ENCODE measurements at places on chromosomes 5 and 9.

- no peak for DNase-seq
Measured at GRCh38 chr5:1118231-1118698, 6.4 kb upstream of the SLC12A7 start.

DNA sequence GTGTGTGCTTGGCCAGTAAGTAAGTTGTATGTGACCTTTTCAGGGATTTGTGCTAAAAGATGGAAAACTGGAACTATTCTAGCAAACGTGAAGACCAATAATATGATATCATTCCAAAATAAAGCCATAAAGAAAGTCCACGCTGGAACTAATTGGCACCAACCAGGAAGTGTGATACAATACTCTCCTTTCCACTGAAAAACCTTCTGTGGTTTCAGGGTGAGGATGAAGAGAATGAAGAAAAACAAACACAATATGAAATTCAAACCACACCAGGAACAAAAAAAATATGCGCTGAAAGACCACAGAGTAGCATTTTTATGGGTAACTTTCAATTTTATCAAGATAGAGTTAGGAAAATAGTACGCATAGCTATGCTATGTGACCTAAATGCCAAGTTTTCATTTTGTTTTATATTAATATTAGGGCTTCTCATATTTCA is 105.8 kb downstream of the EFNA5 start:
- no peak for DNase-seq

GRCh38 chr9:137296670-137297664 is 5.1 kb downstream of the NRARP start:
- no peak for DNase-seq

DNA sequence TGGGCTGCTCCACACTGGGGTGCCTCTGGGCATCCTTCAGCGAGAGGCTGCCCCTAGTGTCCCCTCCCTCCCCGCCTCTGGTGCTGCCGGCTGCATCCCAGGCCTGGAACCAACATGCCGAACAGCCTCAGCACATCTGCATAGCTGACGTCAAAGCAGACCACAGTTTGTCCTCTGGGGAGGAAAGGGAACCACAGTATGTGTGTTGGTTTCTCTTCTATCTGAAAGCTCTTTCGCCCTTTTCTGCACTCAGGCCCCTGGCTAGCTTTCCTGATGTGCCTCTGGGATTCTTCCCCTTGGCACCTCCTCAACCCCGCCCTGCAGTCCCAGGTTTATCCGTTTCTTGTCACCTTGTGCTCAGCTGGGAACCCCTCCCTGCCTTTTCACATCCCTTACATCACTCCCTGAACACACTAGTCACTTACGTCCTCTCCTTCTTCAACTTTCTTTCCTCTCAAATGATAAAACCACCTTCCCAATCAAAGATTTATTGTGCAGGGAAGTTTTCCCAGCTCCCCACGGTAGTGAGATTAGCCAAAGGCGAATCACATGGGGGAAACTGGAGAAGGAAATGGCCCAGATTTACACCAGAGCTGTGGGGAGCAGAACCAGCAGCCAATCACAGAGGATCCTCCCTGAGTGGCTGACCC is 35.5 kb upstream of the B4GALT1 start:
- no peak for DNase-seq

GRCh38 chr9:113614843-113615648 is 151.5 kb downstream of the RGS3 start:
- DNase-seq, result peak; percentile 66

- no peak for DNase-seq
Measured at GRCh38 chr9:108244686-108245085, 611.1 kb downstream of the ACTL7B start.

- no peak for DNase-seq
Measured at GRCh38 chr9:129900263-129901027, 65.2 kb downstream of the USP20 start.

DNA sequence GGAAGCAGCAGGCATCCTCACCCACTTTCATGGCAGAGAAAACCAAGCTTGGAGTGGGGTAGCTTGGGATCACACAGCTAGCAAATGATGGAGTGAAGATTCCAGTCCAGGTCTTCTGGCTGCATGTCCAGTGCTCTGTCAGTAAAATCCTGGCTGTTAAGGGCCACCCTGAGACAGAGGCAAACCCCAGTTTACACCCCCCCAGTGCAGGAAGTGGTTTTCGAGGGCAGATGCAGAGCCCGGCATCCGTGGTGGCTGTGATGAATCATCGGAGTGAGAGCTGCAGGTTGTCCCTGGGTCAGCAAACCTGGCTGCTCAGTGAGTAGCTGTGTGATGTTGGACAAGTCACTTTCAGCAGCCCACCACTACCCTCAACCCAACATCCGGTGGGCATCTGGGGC is 115.4 kb downstream of the RGS3 start:
- peak; percentile 84 for DNase-seq

- DNase-seq, result no peak
Measured at GRCh38 chr5:19064094-19064493, 923.9 kb downstream of the CDH18 start.

DNA sequence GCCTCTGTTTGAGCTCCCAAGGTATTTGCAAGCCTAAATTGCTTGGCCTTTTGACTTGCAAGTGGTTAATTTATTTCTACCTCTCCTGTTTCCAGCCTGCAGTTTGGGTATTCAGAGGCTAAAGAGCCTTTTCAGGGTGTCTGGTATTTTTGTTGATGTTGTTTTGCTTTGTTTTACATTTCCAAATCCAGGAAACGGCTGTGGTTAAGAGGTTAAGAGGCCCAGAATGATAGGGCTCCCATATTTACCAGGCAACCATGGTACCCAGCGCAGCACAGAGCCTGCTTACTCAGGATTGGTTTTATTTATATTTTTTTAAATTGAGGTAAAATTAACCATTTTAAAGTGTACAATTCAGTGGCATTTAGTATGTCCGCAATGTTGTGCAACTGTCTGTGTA is 92.1 kb downstream of the PDZD2 start:
- no peak for DNase-seq

GRCh38 chr9:137534256-137535119 is 15.7 kb downstream of the PNPLA7 start:
- DNase-seq, result no peak

- DNase-seq, result no peak
Measured at GRCh38 chr5:4019009-4019769, 423.6 kb downstream of the IRX1 start.

DNA sequence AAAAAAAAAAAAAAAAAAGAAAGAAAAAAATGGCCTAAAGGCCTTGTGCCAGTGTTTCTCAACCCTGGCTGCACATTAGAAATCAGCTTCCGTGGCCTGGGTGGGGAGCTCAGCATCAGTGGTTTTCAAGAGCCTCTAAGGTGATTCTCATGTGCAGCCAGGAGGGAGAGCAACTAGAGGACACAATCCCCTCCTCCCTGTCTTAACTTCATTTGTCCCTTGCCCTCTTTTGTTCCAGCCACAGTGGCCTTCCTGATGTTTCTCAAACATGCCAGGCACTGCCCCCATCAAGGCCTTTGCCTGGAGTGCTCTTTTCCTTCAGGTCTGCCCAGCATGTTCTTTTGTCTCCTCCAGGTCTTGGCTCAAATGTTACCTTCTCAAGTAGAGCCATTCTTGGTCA is 42.4 kb downstream of the HOMER1 start:
- DNase-seq, result no peak

- no peak for DNase-seq
Measured at GRCh38 chr9:131951155-131951554, 128.5 kb downstream of the MED27 start.

GRCh38 chr5:111478266-111478665 is 34.1 kb downstream of the STARD4 start:
- no peak for DNase-seq

DNA sequence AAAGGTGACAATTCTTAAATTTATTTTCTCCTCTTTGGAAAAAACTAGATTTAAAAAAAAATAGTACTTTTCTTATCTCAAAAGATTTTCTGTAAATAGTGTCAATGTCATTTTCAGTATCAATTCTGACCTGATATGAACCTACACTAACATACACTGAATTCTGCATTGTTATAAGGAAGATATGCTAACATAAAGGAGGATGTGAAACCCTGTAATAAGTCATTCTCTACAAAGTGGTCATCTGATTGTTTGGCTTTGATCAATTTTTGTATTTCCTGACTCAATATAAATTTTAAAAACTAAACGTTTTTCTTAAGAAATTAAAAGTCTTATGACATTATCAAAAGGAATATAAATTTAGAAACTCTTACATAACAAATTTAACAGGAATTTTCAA is 233.6 kb upstream of the EDIL3 start:
- DNase-seq, result no peak

DNA sequence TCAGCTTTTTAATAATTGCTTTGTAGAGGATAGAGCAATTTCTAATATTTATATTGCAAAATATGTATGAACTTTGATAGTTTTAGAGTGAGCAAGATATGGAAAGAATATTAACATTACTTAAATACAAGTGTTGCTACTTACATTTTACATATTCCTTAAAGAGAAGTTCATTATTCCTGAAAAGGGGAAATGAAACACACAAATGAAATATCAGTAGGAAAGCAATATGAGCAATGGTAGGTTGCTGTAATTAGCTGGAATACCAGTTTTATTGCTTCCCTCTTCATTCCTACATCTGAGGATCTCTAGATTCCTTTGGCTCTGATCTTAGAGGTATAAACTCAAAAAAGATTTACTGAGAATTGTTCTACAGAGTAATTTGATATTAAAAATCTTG is 414.1 kb downstream of the FAM170A start:
- no peak for DNase-seq

GRCh38 chr9:134566936-134567335 is 74.7 kb upstream of the COL5A1 start:
- no peak for DNase-seq

- DNase-seq, result no peak
Measured at GRCh38 chr5:98296426-98296825, 477.0 kb upstream of the RGMB start.

- no peak for DNase-seq
Measured at GRCh38 chr9:136393531-136393930, 6.4 kb downstream of the SNAPC4 start.

GRCh38 chr9:107018861-107019545 is 156.0 kb downstream of the ZNF462 start:
- peak; percentile 22 for DNase-seq

DNA sequence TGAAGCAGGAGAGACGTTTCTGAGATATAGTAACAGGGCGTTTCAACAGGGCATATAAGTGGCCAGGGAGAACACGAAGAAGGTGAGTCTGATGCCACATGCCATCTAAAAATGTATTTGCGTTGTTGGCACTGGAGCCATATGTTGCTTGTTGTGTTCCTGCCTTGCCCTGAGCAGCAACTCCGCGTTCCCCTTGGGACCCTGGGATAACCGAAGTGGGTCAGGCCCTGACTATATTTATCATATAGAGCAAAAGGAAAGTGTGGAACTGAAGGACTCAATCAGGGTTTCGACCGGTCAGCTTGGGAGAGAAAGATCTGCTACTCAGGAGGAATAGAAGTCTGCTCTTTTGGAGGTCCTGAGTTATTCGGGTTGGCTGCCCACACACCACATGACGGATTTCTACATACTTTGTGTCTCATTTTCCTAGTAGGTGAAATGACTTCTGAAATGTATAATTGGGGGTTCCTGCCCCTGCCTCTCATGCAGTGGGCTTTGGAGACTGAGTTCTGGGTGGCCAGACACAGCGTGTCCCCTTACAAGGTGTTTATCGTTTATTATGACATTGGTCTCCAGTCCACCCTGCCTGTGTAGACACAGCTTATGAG is 3.0 kb downstream of the STC2 start:
- no peak for DNase-seq

GRCh38 chr5:606061-606460 is 6.1 kb upstream of the CEP72 start:
- no peak for DNase-seq

DNA sequence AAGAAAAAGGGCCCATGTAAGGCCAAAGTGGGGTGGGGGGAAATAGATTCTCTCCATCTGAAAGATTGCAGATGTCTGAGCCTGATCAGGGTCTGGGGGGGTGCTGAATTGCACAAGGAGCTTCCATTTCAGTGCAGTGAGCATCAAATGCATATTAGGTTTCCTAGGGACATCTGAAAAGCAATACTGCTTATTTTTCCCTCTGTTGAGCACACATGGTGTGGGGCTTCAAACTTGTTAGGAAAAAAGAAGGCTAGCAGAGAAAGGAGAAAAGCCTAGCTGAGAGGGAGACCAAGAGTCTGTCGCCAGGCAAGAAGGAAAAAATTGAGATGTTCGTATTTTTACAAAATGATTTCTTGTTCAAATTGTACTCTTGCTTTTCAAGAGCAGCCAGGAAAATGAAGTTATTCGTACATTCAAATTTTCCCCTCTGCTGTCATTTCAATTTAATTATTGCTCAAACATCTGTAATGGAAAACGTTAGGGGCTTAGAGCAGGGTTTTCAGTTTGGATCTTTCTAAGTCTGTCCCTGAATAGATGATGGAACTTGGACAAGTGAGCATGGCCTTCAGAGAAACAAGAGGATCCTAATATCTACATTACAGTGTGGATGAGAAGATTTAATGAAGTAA is 191.9 kb upstream of the GAS1 start:
- no peak for DNase-seq

DNA sequence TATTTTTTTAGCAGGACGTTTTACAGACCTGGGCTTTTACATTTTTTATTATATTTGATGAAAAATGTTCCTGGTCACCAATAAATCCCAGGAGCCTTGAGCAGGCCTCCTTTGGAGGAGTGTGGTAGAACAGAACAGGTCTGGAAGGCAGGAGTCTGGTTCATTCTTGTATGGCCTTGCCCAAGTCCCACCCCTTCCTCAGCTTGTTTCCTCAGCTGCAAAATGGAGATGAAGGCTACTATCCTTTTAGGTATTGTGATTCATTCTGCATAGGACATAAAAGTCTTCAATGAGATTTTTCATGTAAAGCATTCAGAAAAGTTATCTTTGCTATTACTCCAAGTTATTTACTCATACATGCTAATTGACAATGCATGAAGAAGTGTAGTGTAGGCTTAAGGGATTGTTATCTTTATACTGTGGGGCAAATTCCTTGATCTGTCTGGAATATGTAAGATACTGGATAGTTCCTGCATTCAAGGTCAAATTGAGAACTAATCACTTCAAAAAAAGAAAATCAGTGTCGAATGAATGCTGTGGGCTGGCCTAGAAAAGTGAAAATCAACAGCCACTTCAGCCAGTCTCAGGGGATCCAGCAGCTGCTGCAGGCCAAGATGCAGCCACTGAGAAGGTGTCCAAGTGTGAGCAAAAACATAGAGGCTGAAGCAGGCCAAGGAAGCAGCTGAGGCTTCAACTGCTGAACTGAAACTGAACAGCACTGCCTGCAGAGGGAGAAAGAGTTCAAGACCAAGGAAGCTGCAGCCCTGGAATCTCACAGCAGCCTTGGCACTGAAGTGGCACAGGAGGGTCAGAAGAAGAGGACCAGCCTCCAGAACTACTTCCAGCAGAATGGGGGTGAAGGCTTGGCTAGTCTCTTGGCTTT is 15.5 kb upstream of the SLC36A3 start:
- DNase-seq, result no peak
